WTC11 (cell line): ENCODE measurements at places on chromosomes 4 and X. TPM values are rescaled to one million over a fixed set of nuclear protein-coding genes. Genes with fewer than 3 reads are reported as not detected.

DNA sequence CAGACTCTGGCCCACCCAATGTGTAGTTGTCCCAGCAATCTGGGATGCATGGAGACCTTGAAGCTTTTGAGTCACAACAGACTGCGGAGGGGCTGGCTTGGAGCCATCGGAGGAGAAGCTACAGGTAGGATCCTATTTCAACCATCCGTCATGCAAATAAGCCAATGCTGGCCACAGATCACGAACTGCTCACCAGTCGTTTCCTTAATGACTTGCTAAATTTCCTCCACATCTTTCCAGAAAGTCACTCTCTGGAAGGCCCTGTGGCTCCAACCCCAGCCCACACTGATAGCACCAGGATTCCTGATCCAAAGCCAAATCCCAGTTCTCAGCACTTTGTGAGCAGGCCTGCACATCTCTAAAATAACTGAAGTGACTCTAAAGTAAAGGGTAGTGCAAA, 321.3 kb downstream of the RAB28 start:
- peaks cover 6% of the 10 kb centered on the region for H3K4me1 ChIP-seq
- DNase-seq = no peak
- H3K27ac ChIP-seq = no peak overlapping the region
- H3K36me3 ChIP-seq = no peaks in the 10 kb centered on the region

DNA sequence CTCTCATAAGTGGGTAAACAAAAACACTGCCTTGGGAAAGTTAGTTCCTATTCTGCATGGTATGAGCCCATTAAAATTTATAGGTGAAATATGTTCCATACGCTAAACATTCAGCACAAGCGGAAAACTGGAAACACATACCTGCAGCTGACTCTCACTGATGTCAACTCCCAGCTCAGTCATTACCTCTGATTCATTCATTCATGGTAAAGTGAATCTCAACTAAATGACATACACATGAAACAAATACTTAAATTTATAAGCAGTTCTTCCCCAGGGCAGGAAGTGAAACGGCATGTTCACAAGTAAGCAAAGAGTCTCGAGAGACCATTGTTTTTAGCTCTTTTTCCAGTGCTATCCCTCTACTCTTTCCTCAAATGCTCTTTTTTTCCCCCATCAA, 1.6 kb downstream of the SLC10A6 start:
- no peak for DNase-seq
- H3K4me3 ChIP-seq = no peak overlapping the region
- H3K36me3 ChIP-seq = no peaks in the 10 kb centered on the region
- peaks cover 6% of the 10 kb centered on the region for H3K27me3 ChIP-seq

GRCh38 chr4:173401063-173401462, 2.1 kb upstream of the SCRG1 start:
- no peak for DNase-seq
- no peak overlapping the region for H3K27ac ChIP-seq
- no peaks in the 10 kb centered on the region for H3K27me3 ChIP-seq
- H3K36me3 ChIP-seq = no peaks in the 10 kb centered on the region

The ANAPC10 gene
- total RNA-seq = 17.7 to 20.8 TPM (median 18.2 TPM) in 3 replicates

The PPEF2 gene
- total RNA-seq = 0.16 TPM in 1 of 3 replicates, not detected in the others
